ENCODE measurements at places on chromosomes 6 and 20.

GRCh38 chr6:37011656-37012378, 6.4 kb downstream of the FGD2 start:
- no peak for DNase-seq

DNA sequence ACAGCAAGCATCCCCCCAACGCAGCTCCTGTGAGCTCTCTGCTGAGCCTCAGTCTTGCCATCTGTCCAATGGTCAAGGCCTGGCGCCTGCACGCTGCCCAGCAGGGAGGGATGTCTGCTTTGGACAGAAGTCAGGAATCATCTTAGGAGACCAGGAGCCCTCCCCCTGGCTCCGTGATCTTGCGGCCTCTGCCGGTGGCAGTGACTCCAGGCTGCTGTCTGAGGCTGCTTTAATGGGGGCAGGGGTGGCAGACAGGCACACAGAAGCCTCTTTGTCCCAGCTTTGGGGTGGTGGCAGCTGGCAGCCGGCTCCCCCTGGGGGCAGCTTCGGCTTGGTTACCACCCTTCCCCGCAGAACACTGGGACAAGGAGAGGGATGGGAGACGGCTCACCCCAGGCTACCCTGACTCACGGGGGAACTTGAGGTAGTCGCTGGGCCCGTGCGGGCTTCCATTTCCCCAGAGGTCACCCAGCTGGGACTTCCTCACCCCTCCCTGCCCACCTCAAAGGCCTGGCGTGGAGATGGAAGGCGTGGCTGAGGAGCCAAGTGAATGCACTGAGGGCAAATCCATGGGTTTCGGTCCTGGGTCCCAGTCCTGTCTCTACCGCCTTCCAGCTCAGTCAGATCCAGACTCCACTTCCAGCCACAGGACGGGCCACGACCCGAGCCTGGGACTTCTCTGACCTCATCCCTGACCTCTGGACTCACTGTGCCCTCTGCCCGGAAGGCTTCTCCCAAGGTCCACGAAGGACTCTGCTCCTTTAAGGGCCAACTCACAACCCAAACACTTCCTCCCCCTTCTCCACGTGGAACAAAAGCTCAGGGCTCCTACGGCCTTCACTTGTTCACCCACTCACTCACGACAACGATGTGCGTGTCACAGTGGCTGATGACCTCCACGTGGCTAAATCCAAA, 14.8 kb downstream of the PEDS1 start:
- DNase-seq: no peak

DNA sequence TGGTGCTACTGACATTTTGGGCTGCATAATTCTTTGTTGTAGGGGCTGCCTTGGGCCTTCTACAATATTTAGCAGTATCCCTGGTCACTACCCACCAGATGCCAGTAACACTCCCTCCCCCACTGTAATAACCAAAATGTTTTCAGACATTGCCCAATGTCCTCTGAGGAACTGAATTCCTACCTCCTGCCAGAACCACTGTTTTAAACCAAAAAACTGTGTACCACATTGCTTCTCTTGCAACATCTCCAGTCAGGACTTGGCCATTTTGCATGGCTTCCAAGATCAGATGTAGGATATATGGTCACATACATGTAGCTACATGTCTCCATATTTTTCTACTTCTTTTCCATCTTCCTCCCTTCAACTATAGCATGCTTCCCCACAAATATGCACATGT, 97.4 kb upstream of the IFNGR1 start:
- DNase-seq: no peak

DNA sequence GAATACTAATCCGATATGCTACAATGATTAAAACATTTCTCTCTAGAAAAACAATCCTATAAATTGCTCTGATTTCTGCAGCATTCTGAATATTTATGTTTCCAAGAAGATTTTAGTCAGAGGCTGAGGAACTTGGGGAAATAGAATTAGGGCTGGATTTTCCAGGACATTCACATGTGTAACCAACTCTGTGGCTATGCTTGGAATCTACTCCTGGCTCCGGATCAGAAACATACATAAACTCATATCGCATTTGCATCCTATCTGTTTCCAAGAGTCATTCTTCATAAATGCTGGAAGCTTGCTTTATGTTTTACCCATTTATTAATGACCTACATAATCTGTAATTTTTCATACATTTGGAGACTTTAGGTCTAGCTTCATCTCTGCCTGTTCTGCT, 459.9 kb upstream of the MARCKS start:
- no peak for DNase-seq

- no peak for DNase-seq
Observed at GRCh38 chr20:8089668-8090067, 42.4 kb upstream of the PLCB1 start.

DNA sequence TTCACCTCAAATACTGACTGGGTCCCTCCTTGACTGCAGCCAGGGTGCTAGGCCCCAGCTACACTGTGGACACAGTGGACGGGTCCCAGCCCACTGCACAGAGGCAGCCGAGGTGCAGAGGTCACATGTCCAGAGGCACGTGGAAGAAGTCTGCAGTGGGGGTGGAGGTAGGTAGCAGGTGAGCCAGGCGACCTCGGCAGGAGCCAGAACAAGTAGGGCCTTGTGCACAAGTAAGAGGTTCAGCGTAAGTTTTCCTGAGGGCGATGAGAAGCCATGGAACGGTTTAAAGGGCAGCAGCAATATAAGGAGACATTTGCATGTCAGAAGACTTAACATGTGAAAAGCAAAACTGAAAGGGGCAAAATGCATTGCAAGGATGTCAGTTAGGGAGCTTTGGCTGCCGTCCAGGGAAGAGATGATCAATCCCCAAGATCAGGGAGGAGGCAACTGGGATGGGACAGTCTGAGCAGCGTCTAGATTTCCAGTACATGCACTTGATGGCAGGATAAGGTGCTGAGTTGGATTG, 49.7 kb upstream of the SNX9 start:
- DNase-seq: no peak

DNA sequence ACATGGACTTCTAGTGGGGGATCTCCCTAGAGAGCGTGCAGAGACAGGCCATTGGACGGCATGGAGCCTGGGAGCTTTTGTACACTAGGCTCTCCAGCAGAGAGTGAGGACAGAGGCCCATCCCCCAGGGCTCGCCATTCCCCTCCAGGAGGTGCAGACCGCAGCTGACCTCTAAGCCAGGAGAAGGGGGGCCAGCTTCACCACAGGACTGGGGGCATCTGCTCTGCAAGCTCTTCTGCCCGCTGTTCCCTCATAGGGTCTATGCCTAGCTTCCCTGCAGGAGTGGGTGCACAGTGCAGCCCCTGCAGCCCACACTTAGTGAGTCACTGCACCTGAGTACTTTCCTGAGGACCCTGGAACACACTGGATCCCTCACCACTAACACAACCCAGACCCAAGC, 94.4 kb downstream of the FHL5 start:
- no peak for DNase-seq

DNA sequence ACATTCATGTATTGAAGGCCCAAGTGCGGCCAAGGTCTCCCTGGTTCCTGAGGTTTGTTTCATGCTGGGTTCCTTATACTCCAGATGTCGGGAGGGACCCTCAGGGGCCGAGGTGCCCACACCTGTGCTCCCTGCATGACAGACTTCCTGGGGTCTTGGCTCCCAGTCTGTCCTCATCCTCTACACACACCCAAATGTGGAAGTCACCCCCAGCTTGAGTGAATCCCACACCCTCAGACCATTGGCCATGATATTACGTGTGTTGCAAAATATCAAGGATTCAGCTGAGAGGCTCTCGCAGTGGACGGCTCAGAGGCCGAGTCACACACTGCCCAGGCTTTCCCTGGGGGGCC, 82.2 kb upstream of the DUSP22 start:
- no peak for DNase-seq

GRCh38 chr6:159045801-159046200, 1.0 kb upstream of the TAGAP start:
- DNase-seq: no peak

GRCh38 chr6:111823831-111824607, 49.2 kb downstream of the FYN start:
- DNase-seq: no peak

- DNase-seq: no peak
Observed at GRCh38 chr6:65896140-65896539, 189.1 kb upstream of the EYS start.

- DNase-seq: no peak
Observed at GRCh38 chr6:28747083-28747630, 176.6 kb downstream of the TRIM27 start.

DNA sequence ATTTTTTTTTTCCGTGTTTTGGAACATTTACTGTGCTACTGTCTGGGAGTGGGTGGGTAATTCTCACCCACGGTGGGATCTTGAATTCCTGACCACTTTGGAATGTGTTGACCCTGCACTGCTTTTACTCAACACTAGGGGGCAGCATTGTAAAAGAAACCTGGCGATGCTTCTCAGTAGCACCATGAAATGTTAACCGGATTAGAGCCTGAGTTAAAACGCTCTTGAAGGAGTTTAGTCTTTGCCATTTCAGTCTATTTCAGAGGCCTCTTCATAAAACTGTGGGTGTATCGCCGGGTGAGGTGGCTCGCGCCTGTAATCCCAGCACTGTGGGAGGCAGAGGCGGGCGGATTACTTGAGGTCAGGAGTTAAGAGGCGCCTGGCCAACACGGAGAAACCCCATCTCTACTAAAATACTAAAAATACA, 114.4 kb upstream of the PRND start:
- peak; percentile 52 for DNase-seq

DNA sequence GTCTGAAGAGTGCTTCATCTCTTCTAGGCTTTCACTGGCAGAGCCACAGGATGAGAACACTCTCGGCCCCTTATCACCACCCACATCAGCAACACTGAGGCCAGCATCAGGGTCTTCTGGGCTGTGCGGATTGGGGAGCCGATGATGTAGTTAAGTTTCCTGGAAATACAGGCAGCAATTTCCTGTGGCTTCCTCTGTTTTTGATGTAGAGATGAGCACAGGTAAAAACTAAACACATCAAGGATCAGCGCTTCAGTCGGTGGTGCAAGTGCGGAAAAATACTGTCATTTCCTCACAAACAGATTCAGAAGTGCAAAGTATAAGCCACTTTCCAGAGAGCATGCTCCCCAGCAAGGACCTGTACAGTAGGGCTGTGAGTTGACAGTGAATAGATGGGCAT, 62.6 kb downstream of the BACH2 start:
- DNase-seq: no peak

GRCh38 chr20:48722002-48722731, 105.6 kb downstream of the PREX1 start:
- no peak for DNase-seq

GRCh38 chr6:77440206-77440976, 22.9 kb downstream of the HTR1B start:
- DNase-seq: no peak

GRCh38 chr6:133590814-133591213, 298.1 kb upstream of the TCF21 start:
- DNase-seq: no peak

DNA sequence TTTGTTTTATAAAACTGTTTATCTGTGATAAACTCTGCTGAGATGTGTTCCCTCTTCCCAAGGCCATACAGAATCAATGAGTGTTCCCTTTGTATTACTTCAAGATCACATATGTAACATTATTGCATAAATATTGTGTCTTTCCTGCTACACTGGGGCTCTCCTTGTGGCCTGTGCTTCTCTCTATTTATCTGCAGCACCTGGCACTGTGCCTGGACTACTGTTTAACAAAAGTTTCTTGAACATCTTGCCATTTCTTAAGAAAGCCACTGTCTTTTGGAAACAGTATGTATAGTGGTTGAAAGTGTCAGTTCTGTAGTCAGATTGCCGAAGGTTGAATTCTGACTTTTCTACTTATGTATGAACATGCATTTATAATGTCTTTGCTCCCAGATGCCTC, 169.0 kb upstream of the SCGN start:
- DNase-seq: no peak

DNA sequence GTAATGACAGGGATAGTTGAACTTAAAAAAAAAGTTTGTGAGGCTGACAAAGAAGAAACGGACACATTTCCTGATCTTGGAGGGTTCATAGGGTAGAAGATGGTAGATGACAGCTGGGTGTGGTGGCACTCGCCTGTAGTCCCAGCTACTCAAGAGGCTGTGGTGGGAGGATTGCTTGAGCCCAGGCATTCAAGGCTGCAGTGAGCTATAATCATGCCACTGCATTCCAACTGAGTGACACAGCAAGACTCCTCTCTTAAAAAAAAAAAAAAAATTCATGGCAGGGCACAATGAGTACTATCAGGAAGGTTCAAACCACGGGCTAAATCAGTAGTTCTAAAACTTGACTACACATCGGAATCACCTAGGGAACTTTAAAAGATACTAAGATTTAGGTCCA, 2.0 kb upstream of the MICA start:
- DNase-seq: no peak

DNA sequence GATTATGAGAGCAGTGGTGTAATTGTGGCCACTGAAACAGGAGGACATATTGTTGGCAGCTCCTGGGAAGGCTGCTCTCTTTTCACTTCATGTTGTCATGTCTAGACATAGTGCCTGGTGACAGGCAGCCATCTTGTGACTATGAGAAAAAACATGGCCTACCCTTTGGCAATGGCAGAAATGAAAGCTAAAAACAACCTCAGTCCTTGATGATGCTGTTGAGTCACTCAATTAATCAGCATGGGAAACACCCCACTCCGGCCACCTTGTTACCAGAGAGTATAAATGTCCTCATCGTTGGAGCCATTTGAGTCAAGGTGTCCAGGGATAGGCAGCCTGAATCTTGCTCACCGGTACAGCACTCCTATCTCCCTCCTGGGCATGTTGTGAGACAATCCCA, 31.2 kb upstream of the HMGA1 start:
- DNase-seq: no peak

GRCh38 chr6:158561321-158561884, 1.5 kb downstream of the TMEM181 start:
- no peak for DNase-seq

GRCh38 chr6:156617941-156618340, 159.2 kb upstream of the ARID1B start:
- no peak for DNase-seq

DNA sequence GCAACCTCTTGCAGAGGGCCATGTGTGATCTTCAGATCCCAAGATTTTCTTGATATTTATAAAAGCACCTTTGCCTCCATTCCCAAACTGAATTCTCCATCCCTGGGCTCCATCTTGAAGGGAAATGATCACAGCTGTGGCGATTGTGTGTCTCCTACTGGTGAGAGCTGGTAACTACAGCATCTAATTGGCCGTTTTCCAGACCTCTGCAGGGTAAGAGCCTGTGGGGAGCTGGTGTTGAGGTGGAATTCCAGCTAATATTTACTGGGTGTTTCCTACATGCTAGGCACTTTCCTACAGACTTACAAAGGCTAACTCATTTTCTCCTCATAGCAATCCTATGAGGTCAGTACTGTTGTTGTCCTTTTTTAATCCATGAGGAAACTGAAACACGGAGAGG, 59.2 kb upstream of the FNDC1 start:
- peak; percentile 58 for DNase-seq

GRCh38 chr20:328027-328974, 2.9 kb downstream of the SOX12 start:
- DNase-seq: no peak

GRCh38 chr6:88179692-88180091, 13.5 kb upstream of the CNR1 start:
- no peak for DNase-seq

- DNase-seq: no peak
Observed at GRCh38 chr6:166921570-166921969, 34.8 kb downstream of the RNASET2 start.

GRCh38 chr20:52904837-52905236, 67.3 kb upstream of the TSHZ2 start:
- DNase-seq: no peak

- DNase-seq: peak; percentile 16
Observed at GRCh38 chr6:153442096-153442495, 311.0 kb upstream of the RGS17 start.
